ENCODE measurements at places on chromosomes 3 and 15. TPM values are rescaled to one million over a fixed set of nuclear protein-coding genes. Genes with fewer than 3 reads are reported as not detected.

- no peak for DNase-seq
These were observed 17.6 kb upstream of the LINGO1 start for GRCh38 chr15:77650265-77650664.

The CA12 gene
- total RNA-seq: not detected

The SH2D7 gene
- total RNA-seq: not detected

DNA sequence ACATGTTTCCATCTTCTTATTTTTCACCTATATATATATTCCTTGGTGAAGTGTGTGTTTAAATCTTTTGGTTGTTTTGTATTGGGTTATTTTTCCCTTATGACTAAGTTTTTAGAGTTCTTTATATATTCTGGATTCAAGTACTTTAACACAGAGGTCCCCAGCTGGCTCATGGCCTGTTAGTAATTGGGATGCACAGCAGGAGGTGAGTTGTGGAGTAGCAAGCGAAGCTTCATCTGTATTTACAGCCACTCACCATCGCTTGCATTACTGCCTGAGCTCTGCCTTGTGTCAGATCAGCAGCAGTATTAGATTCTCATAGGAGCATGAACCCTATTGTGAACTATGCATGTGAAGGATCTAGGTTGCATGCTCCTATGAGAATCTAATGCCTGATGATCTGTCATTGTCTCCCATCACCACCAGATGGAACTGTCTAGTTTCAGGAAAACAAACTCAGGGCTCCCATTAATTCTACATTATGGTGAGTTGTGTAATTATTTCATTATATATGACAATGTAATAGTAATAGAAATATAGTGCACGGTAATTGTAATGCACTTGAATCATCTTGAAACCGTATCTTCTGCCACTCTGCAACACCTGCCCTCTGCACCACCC, 151.6 kb downstream of the RSRC1 start:
- no peak for DNase-seq

- no peak for DNase-seq
These were observed 73.9 kb upstream of the MYO5C start for GRCh38 chr15:52369455-52369854.

- DNase-seq: no peak
These were observed 599.2 kb upstream of the ROBO1 start for GRCh38 chr3:80366808-80367548.

The TLR9 gene
- 0.55 TPM for total RNA-seq

- DNase-seq: no peak
These were observed 81.8 kb downstream of the WWTR1 start for GRCh38 chr3:149575961-149576564.
